ENCODE measurements at places on chromosomes 16 and 17.

DNA sequence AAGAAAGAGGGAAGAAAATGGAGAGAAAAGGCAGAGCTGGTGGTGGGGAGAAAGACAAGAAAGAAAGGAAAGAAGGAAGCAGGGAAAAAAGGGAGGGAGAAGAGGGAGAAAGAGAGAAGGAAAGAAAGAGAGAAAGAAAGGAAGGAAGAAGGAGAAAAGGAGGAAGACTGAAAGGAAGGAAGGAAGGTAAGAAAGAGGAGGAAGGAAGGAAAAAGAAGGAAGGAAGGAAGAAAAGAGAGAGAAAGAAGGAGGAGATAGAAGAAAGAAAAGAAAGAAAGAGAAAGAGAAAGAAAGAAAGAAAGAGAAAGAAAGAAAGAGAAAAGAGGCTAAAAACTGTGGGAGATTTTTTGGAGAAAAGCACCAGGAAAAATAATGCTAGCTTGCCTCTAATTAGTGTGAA, 561.4 kb upstream of the GOT2 start:
- DNase-seq = no peak

GRCh38 chr16:15847611-15848175, 9.1 kb downstream of the MYH11 start:
- no peak for DNase-seq

GRCh38 chr17:56144223-56144622, 9.1 kb upstream of the ANKFN1 start:
- no peak for DNase-seq

GRCh38 chr16:6377956-6378355, 954.7 kb upstream of the RBFOX1 start:
- no peak for DNase-seq

- DNase-seq = no peak
Observed at GRCh38 chr16:89338863-89339262, 121.4 kb downstream of the ZNF778 start.

GRCh38 chr16:30924913-30925631, 1.7 kb downstream of the FBXL19 start:
- DNase-seq = no peak

GRCh38 chr16:13951611-13952010, 31.7 kb downstream of the ERCC4 start:
- DNase-seq = no peak

DNA sequence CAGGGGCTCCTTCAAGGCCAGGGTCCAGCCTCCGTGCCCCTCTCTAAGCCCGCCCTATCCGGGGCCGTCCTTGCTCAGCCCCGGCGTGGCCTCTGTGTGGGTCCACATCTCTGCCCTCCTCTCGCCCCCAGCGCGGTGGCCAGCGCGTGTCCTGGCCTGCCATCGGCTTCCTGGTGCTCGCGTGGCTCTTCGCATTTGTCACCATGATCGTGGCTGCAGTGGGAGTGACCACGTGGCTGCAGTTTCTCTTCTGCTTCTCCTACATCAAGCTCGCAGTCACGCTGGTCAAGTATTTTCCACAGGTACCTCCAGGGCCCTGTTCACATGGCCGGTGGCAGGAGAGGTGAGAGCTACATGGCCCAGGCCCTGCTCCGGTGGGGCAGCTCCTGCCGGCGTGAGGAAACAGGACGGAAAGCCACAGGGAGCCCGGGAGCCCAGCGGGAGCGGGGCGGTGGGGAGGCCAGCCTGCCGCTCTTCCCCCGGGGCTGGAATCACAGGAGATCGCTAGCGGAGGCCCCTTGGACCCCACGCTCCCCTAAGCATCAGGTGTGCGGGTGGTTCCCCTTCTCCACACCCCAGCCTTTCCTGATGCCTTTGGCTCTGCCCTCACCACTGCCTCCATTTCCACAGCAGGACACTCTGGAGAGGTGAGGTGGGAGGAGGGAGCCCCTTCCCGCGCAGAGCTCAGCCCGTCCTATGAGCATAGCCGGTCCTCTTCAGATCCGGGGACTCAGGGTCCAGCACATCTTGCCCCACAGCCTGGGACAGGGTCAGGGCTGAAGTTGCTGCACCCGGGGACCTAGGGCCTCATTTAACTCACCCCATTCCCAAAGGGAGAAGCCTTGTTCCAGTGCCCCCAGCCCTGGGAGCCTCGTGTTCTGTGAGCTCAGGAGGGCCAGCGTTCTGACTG, 10.2 kb downstream of the TAX1BP3 start:
- DNase-seq = no peak

GRCh38 chr16:86338403-86339115, 171.8 kb upstream of the FOXF1 start:
- DNase-seq = no peak

GRCh38 chr16:90018652-90019542, at the start of gene DBNDD1:
TSS of gene DBNDD1 (minus strand) at chr16:90019456. CDS start at chr16:90019341, 115 bp downstream.
- no peak for DNase-seq

DNA sequence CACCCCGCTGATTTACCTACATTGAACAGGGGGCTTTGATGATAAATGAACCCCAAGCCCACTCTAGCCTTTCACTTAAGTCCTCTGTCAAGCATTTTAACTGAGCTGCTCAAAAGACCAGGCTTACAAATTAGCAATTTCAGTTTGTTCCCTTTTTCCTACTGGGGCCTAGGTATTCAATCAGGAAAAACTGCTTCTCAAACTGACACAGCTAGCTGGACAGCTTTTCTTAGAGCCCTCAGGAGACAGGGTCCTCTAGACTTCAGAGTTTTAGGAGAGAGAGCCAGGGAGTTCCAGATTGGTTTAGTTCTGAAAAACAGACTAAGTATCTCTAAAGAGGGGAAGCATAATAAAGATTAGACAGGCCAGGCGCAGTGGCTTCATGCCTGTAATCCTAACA, 6.2 kb upstream of the HEXIM2 start:
- DNase-seq = no peak

GRCh38 chr16:79278506-79278905, 322.0 kb downstream of the MAF start:
- DNase-seq = peak; percentile 50

- DNase-seq = no peak
Observed at GRCh38 chr17:19719355-19720209, 3.2 kb upstream of the SLC47A2 start.

- no peak for DNase-seq
Observed at GRCh38 chr16:57946181-57946801, 24.6 kb downstream of the CNGB1 start.

DNA sequence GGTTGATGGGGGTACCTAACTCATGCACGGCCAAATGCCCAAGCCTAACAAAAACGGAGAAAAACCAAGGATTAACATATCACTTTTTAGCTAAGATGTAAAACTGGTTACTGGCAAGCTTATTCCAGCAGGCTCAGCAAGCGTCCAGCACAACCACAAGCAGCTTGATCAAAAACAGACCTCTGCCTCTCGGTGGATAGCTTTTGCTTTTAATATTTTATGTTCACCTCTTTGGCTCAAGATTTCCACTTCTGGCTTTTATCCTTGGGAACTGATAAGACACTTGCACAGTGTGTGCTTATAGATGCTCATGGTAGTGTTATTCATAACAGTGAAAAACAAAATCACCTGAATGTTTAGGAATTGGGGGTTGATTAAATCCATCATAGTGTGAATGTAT, 206.9 kb upstream of the CACNG5 start:
- DNase-seq = no peak

DNA sequence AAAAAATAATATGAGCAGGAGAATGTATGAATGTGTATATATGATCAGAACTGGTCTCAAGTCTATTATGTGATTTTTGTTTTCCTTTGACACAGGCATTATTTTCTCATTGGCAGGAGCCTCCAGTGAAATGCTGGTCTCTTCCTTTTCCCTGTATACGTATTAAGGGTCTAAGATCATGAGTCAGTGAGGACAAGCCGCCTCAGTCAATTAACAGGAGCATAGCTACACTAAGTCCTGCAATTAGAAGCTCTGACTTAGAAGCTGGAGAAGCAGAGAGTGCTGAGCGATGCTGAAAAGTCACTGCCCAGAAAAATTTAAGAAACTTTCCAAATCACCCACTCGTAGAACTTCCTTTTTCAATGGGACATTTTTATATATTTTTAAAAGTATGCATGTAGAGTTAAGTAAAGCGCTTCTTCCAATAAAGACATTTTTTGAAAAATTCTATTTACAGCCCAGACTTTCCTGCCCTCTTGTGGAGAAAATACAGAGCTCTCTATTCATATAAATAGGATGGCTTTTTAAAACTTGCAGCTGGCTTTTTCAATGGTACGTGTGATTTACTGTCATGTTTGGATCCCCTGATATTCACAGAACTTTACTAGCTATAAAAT, 70.2 kb upstream of the PSMD7 start:
- no peak for DNase-seq

DNA sequence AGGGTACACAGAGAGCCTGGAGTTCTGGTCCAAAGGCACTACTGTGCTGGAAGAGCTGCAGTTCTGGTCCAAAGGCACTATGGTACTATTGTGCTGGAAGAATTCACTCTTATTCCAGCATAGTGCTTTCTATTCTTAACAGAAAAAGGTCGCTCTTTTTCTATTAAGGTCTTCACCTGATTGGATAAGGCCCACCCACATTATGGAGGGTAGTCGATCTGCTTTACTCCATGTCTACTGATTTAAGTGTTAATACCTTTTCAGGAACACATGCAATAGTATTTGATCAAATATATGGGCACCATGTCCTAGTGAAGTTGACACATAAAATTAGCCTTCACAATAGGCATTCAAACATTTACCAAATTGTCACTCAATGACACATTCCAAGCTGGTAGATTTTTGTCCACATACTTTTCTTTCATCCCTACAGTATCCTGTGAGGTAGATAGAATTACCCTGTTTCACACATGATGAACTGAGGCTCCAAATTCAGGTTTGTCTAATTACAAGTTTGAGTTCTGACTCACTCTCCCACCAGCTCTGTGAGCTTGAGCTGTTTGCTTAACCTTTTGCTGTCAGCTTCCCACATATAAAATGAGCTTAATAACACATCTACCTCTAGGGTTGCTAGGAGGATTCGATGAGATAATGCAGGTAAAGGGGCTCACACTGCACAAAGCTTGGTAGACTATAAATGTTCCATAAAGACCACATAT, 129.9 kb downstream of the AIPL1 start:
- no peak for DNase-seq

GRCh38 chr16:85289760-85290625, 177.7 kb upstream of the CIBAR2 start:
- no peak for DNase-seq

DNA sequence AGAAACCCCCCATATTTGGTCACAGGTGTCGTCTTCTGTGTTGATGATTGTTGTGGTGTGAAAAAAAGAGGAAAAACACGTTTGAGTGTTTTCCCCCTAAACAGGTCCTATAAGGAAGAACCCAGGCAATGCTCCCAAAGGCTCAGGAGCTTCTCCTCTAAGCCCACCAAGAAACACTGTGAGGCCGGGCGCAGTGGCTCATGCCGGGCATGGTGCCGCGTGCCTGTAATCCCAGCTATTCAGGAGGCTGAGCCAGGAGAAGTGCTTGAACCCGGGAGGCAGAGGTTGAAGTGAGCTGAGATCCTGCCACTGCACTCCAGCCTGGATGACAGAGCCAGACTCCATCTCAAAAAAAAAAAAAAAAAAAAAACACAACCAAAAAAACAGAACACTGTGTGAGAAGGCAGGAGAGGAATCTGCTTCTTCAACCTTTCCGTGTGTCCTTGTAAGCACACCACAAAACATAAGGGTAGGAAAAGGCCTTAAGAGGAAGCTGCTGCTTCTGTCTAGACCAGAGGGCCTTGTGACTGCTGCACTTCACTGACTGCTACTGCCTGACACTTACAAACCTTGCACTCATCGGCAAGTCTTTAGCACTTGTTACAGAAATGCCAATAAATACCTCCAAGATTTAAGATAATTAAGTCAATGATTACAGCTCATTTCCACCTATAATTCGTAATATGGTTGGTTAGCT, 9.3 kb downstream of the JPT1 start:
- no peak for DNase-seq

- DNase-seq = no peak
Observed at GRCh38 chr16:6573577-6573976, 759.1 kb upstream of the RBFOX1 start.

DNA sequence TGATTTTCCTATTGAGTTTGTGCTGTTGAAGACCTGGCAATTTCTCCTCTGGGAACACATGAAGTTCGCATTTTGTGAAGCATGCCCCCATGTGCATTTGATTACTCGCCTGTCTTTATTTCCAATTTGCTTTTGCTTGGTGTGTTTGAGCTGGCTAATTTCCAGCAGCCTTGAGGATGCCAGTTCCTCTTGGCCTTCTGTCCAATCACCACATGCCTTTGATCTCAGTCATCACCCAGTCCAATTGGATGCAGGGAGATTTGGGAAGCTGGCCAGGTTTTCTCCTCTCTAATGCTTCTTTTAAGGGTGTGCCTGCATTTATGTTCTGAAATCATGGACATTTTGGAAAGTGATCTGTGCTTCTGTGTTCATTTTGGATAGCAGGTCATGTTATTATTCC, 3.8 kb upstream of the TMEM100 start:
- no peak for DNase-seq
